ENCODE measurements at places on chromosomes 12 and 14.

DNA sequence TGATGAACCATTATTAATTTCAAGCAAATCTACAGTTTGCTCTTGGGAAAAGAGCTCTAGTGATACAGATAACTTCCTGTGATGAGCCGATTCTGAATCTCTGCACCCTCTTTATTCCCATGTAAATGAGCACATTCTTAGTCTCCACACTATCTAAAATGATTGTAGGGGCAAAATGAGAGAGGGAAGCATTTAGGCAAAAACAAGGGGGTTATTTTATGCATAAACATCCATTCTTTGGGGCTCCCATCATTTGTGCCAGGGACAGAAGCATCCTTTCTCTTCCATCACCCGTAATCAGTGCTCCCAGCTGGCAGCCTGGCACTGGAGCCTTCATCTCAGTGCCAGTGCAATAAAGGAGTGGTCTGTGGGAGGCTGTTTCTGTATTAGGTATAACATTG lies 1.7 kb upstream of the GPD1 start:
- DNase-seq, result no peak

DNA sequence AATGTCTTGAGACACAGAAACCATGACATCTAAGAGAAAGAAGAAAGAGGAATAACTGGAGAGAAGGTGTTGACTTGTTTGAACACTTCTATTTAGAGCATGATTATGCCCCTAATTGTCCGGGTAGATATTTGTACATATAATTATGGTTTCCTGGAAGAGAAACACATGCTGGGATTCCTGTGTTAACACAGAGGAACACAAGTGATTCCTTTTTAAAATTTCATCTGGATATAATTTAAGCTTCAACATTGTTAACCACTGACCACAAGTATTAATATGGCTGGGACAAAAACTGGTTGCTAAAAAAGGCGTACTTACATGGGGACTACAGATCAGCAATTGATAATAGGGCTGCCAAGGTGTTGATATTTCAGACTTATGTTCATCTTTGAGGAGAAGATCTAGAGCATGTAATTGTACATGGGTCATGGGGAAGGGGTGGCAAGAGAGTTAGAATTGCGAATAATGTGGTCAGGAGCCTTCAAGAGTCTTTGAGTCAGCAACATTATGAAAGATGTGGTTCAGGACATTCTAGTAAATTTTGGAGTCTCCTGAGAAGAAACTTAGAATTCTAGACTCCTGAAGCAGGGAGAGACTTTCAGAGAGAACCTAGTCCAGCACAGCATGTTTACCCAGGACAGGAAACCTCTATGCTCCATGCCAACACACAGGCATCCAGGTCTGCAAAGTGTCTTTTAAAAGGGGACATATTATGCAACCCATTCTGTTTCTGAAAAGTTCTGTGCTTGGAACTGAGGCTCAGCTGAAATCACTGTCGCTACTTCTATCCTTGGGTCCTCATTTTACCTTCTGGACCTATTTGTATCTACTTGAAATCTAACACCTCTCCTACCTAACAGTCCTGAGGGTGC lies 56.5 kb downstream of the SLC38A1 start:
- DNase-seq, result no peak

DNA sequence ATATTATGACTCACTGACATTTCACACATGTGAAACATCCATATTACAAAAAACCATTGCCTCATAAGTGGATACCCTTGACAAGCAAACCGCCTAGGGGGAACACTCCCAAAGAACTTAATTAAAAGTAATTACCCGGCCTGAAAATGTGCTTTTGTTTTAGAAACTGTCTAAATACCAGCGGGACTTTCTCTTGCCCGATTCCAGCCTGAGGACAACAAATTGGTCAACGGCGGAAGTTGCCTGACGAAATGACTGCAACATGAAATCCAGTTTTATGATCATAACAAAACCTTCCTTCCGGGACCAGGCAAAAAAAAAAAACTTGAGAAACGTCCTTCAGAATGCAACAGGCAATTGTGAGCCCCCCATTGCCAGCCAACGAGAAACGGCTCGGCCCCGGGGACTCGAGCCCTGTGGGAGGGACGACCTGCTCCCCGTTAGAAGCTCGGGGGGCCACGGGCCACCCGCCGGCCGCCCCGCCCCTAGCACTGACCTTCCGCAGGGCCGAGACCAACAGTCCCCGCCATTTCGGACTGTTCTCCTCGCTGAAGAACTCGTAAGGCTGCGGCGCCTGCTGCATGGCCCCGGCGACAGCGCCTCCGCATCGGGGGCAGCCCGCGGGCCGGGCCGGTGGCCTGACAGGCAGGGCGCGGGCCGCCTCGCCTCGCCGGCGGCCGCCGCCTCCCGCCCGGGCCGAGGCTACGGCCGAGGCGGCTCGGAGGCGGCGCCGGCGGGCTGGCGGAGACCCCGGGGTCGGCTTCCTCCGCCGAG lies 490 bp downstream of the SOS2 start:
- DNase-seq, result peak; percentile 21

- DNase-seq, result no peak
These were observed 5.3 kb downstream of the COX16 start for GRCh38 chr14:70354204-70354603.

DNA sequence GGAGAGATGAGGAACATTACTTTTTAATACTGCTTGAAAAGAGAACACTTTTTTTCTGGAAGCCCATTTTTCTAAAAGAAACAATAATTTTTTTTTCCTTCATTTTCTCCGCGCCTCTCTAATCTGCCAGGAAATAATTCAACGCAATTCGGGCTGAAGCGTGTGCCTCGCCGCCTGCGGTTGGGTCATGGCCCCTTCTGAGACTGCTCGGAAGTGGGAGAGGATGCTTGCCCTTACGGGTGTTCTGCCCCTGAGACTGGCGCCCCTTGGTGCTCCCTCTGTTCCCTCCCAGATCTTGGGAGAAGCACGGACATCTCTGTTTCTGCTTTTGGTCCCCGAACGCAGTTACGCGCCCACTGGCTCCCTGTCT lies 332 bp upstream of the TBC1D30 start:
- no peak for DNase-seq

DNA sequence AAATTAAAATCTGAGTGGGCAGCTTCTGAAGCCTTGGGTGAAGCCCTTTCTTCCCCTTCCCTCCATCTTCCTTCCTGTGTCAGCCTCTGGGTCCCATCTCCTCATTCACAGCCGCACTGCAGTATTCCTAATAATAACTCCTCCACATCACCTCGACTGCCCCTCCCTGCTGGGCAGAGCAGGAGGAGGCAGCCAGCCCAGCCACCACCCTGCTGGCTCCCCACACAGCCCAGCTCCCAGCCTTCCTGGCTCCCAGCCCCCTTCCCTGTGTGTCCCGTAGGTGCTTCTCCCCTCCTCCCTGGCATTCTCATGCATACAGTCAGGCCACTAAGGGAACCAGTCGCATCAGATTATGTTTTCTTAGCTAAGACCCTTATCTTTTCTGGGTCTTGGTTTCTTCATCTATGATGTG lies 3.7 kb downstream of the IFFO1 start:
- DNase-seq, result no peak

DNA sequence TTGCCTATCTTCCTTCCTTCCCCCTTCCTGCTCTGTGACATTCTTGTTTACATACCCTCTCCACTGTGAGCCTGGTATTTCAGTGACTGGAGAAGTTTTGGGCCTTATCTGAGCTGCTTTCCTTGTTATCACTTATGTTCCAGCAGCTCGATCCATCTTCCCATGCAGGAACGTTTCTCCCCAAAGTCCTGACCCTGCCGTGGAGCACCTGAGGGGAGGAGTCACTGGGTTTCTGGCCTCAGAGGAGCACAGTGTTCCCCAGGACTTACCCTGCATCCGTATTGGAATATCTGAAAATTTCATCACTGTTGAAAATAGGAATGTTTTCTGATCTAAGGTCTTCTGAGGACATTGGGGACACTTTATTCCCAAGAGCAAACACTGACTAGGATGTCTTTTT lies 141.8 kb downstream of the CACNA1C start:
- no peak for DNase-seq

DNA sequence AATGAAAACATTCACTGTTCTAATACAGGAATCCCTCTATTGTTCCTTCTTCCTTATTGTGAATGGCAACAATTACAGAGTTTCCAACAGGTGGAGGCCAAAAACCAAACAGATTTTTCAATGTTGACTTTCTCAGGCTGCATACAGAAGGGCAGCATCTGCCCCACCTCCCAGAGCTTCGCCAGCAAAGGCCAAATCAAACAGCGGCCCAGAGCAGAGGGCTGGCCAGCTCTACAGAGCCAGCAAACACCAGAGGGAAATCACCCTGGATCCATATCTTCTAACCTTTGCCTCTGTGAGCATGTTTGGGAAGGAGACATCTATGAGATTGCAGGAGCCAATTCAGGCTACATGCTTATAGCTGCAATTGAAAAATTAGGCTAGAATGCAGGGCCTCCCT lies 4.4 kb upstream of the CRACR2A start:
- DNase-seq, result no peak

DNA sequence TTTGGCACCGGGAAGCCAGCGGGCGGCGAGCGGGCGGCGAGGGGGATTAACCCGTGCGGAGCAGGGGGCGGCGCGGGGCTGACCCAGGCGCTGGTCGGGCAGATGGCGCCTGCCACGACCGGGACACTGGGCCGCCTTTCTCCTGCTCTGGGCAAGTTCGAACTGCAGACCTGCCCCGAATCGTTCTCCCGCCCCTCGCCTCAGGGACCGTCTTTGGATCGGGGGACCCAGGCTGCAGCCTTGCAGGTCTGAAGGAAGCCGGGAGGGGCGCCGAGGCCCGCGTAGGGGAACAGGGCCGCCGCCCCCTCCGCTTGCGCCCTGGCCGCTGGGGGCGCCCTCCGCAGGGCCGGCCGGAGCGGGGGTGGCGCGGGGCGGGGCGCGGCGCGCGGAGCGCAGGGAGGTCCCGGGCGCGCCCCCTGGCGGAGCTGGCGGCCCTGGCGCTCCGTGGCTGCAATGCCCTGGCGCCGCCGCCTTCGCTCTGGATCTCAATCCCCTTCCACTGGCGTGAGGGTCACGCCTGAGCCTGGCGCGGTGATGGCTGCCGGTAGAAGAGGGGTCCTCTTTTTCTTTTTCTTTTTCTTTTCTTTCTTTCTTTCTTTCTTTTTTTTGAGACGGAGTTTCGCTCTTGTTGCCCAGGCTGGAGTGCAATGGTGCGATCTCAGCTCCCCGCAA lies 449 bp upstream of the LTBP2 start:
- no peak for DNase-seq

GRCh38 chr14:53975444-53975843 lies 18.8 kb upstream of the BMP4 start:
- DNase-seq, result no peak

- DNase-seq, result no peak
These were observed 21.3 kb downstream of the DTX1 start for GRCh38 chr12:113077859-113078255.

DNA sequence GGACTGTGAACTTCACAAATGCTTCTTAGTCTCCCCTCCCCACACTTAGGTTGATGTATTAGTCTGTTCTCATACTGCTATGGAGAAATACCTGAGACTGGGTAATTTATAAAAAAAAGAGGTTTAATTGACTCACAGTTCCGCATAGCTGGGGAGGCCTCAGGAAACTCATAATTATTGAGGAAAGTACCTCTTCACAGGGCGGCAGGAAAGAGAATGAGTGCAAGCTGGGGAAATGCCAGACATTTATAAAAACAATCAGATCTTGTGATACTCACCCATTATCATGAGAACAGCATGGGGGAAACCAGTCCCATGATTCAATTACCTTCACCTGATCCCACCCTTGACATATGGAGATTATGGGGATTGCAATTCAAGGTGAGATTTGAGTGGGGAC lies 178.8 kb downstream of the SLC38A4 start:
- DNase-seq, result no peak

DNA sequence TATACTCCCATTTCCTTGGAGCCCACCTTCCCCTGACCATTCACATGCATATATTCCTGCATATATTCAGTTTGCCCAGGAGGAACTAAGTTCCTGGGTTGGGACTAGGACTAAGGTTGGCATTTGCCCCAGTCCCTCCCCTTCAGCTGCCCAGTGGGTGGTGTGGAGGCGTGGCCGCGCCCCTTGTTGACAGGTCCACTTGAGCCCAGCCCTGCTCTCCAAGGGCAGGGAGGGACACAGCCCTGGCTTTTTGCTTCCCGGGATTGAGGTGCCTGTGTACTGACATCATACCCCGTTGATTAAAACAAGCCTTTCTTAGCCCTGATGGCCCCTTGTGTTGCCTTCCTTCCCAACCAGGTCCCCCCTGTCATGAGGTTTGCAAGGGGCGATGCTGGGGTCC lies 7.3 kb downstream of the ERBB3 start:
- DNase-seq, result no peak

- DNase-seq, result no peak
These were observed 230.8 kb downstream of the NUAK1 start for GRCh38 chr12:105907982-105908381.

DNA sequence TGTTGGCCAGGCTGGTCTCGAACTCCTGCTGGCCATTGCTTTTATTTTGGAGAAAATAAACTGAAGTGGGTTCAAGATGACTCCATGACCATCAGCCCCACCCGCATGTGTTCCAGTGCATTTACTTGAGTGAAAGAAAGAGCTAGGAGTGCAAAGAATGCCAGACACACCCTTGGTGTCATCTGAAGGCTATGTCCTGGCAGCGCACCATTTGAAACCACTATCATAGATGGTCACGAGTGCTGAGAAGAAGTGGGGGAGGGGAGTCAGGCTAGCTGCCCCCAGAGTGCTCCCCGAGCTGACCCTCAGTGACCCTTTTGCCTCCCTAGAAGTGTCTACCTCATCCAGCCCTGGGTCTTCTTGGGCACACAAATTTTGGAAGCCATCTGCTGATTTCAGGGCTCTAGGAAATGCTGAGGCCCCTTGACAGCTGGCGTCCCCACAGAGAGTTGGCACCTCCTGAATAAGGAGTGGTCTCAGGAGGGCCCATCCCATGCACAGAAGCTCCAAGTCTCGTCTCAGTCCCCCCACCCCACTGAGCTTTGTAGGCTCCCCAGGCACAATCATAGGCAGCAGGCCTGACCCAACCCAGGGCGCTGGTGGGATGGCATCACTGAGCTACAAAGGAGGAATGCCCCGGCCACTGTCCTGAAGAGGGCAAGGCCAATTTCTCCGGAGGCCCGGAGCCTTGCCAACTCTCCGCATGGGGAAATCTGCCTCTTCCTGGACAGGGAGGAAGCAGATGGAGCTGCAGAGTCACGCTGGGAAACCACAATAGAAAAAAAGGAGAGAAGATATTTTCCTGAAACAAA lies 28.0 kb downstream of the PXN start:
- no peak for DNase-seq

GRCh38 chr14:92774572-92774971 lies 19.5 kb upstream of the GOLGA5 start:
- DNase-seq, result no peak

GRCh38 chr12:80939231-80939950 lies 1.7 kb upstream of the LIN7A start:
- no peak for DNase-seq

- no peak for DNase-seq
These were observed 78.8 kb upstream of the NEDD1 start for GRCh38 chr12:96828169-96828789.

- DNase-seq, result no peak
These were observed 24.9 kb downstream of the DEGS2 start for GRCh38 chr14:100134586-100134985.

DNA sequence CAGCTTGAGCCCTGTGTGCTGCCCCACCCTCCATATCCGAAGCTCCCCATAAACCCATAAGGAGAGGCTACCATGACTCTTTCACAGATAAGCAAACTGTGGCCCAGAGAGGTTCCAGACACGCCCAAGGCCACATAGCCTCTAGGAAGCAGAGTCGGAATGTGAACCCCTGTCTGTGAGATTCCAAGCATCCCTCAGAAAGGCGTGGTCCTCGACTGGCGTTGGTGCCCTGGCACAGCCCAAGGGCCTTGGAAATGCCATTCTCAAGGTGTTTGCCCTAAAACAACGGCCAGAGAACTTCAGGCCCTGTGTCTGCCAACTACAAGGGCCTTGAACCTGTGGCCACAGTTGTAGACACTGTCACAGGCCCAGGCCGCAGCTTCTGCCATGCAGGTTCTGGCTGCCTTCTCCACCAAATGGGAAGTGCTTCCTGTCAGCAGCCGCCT lies 8.5 kb upstream of the DIO3 start:
- DNase-seq, result no peak
